ENCODE measurements at places on chromosomes 2 and 18. TPM values are rescaled to one million over a fixed set of nuclear protein-coding genes. Genes with fewer than 3 reads are reported as not detected.

DNA sequence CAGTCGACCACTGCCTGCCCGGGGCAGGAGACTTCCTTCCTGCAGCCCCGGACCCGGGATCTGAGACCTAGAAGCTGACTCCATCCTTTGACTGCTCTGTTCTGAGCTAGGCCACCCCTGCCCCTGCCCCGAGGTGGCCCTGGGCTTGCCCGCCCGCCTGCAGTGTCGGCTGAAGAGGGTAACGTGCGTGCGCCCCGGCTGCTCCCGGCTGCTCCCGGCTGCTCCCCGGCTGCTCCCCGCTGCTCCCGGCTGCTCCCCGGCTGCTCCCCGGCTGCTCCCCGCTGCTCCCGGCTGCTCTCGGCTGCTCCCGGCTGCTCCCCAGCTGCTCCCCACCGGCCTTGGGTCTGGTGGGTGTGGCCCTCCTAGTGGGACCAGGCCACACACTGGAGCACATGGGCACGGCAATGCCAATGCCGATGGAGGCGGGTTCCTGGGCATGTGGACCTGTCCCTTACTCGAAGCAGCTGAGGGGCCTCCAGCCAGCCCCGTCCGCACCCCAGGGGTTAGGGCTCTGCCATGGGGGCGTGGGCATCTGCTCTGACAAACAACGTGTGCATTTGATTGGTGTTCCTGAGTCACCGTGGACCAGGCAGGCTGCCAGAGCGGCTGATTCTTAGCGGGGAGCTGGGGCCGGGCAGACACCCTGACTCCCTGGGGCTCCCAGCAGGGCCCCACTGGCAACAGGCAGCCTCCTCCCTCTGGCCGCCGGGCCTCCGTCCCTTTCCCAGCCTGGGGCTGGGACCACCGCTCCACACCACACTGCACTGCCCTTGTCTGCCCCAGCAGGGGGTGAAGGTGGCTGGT, 2.0 kb upstream of the GAL3ST2 start:
- DNase-seq: no peak

- no peak for DNase-seq
Observed at GRCh38 chr18:79733986-79734770, 54.6 kb downstream of the CTDP1 start.

DNA sequence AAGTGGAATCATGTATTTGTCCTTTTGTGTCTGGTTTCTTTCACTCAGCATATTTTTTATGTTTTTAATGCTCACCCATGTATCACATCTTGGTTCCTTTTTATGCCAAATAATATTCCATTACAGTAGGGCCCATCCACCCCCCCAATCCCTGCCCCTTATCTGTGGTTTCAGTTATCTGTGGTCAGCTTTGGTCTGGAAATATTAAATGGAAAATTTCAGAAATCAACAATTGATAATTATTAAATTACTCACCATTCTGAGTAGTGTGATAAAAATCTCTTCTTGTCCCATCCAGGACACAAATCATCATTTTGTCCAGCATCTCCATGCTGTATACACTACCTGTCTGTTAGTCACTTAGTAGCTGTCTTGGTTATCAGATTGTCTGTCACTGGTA, 66.7 kb downstream of the BIRC6 start:
- DNase-seq: no peak

The FMNL2 gene
- polyA plus RNA-seq: 97.2 TPM

- no peak for DNase-seq
Observed at GRCh38 chr18:13003466-13003896, 12.3 kb downstream of the CEP192 start.

GRCh38 chr2:100012561-100012960, 129.8 kb downstream of the AFF3 start:
- DNase-seq: no peak

- no peak for DNase-seq
Observed at GRCh38 chr2:219731173-219731572, 103.7 kb downstream of the SLC4A3 start.

- no peak for DNase-seq
Observed at GRCh38 chr2:172021955-172022354, 22.2 kb downstream of the METAP1D start.

The STRN gene
- polyA plus RNA-seq: 24.2 TPM

- no peak for DNase-seq
Observed at GRCh38 chr2:172244419-172245130, 141.9 kb upstream of the DLX2 start.

DNA sequence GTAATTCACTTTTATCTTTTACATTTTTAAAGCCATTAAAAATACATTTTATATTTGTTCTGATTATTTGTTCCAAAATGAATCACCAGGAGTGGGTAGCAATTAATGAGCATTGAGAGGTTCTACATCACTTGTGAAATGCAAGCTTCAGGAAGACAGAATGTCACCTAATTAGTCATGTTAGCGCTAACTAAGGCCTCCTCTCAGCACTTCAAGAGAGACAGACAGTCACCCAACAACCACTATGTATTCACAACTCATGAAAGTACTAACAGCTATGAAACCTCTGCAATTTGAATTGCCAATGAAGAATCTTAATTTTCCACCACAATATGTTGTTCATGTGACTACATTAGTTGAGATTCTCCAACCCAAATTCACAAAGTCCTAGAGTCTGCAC, 611.0 kb downstream of the KCNJ3 start:
- no peak for DNase-seq

The TMEM178A gene
- polyA plus RNA-seq: 91.2 TPM

DNA sequence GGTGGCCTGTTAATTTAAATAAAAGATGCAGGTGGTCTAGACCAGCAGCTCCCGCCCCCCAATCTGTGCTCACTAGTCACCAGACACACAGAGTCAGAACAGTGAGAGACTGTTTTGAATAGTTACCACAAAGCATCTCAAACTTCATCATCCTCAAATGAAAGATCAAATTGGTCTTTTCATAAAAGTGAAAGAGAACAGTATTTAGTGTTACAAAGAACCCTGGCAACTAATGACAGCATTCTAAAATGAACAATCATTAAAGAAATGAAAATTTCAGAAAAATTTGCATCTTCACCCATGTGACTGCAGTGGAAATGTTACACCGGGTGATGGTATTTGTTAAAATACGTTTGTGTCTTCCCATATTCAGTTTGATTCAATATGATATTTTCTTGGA, 65.5 kb upstream of the PMAIP1 start:
- DNase-seq: no peak

DNA sequence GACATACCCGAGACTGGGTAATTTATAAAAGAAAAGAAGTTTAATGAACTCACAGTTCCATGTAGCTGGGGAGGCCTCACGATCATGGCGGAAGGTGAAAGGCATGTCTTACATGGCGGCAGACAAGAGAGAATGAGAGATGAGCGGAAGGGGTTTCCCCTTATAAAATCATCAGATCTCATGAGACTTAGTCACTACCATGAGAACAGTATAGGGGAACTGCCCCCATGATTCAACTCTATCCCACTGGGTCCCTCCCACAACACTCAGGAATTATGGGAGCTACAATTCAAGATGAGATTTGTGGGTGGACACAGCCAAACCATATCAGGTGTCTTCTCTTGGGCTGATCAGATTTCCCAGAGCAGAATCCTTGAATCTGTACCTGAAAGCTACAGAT, 617.3 kb upstream of the ID2 start:
- DNase-seq: no peak

- DNase-seq: no peak
Observed at GRCh38 chr2:203892207-203892606, 24.6 kb downstream of the CTLA4 start.

- DNase-seq: no peak
Observed at GRCh38 chr2:224217962-224218347, 178.9 kb upstream of the SERPINE2 start.

- DNase-seq: no peak
Observed at GRCh38 chr18:62715759-62716615, 646 bp downstream of the PHLPP1 start.

- DNase-seq: no peak
Observed at GRCh38 chr18:58334061-58334460, 290.0 kb downstream of the NEDD4L start.

DNA sequence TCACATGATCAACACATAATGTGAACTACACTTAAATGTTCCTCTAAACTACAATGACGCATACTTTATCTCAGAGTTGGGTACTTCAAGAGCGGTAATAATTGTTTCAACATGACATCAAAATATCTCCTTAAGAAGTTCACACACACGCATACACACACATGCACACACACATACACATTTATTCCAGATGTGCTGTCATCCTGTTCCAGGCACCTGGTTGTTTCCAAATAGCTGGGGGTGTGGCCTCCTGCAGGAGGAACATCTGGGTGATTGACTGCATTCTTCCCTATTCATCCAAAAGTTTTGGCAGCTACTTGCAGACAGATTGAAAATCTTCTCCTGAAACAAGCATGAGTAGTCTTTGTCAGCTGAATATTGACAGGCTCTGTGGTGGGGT, 37.9 kb upstream of the PIK3C3 start:
- DNase-seq: no peak

DNA sequence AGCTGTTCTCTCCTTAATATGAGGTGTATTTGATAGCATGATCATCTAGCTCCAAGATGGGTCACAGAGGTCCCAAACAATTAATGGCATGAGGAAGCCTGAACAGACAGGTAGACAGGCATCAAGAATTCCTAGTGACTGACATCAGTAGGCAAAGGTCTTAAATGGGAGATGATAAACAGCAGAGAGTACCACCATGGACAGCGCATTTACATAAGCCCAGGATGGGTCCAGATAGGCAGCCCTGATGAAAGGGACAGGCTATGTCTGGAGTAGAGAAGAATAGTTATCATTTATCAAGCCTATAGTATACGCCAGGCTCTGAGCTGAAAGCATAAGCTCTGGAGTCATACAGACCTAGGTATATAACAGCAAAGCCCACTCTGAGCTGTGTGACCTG, 434.7 kb upstream of the SETBP1 start:
- DNase-seq: no peak
